ENCODE measurements at places on chromosomes 7 and 10. TPM values are rescaled to one million over a fixed set of nuclear protein-coding genes. Genes with fewer than 3 reads are reported as not detected.

GRCh38 chr7:155741805-155742204 is 70.5 kb downstream of the SHH start:
- DNase-seq: peak; percentile 76
- H3K4me3 ChIP-seq: no peak overlapping the region
- H3K27me3 ChIP-seq: no peaks in the 10 kb centered on the region

- no peaks in the 10 kb centered on the region for H3K27me3 ChIP-seq
- no peak overlapping the region for H3K27ac ChIP-seq
- peaks cover 7% of the 10 kb centered on the region for H3K4me1 ChIP-seq
- peak; percentile 77 for DNase-seq
Observed at GRCh38 chr10:6920072-6921019, 340.3 kb upstream of the PRKCQ start.

- DNase-seq: no peak
- H3K4me1 ChIP-seq: peaks cover 8% of the 10 kb centered on the region
- H3K36me3 ChIP-seq: no peaks in the 10 kb centered on the region
Observed at GRCh38 chr7:140915935-140916555, 8.7 kb downstream of the BRAF start.

- H3K4me1 ChIP-seq: no peaks in the 10 kb centered on the region
- no peak for DNase-seq
- no peaks in the 10 kb centered on the region for H3K27me3 ChIP-seq
- no peaks in the 10 kb centered on the region for H3K36me3 ChIP-seq
Observed at GRCh38 chr7:111172564-111173257, 81.8 kb downstream of the LRRN3 start.

DNA sequence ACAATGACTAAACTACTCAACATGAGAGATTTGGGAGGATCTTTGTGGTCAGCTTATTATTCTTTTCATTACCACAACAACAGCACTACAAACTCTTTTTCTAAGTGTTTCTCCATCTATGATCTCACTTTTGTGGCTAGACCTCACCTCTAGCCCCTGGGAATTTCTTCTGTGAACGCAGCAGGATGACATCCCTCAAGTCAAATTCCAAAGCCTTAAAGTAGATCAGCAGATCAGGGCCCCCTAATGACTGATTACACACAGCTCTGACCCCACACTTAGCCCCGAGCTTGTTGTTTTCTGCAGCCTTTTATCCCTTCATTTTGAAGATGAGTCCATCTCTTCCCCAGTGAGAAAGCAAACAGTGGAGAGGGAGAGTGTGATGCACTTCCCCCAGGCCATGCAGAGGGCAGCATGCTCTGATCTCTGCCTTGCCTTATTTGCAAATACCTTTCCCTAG is 27.3 kb downstream of the TFAM start:
- H3K4me1 ChIP-seq: no peaks in the 10 kb centered on the region
- DNase-seq: no peak
- no peaks in the 10 kb centered on the region for H3K36me3 ChIP-seq
- no peak overlapping the region for H3K4me3 ChIP-seq
- H3K27ac ChIP-seq: no peak overlapping the region
- no peaks in the 10 kb centered on the region for H3K27me3 ChIP-seq

DNA sequence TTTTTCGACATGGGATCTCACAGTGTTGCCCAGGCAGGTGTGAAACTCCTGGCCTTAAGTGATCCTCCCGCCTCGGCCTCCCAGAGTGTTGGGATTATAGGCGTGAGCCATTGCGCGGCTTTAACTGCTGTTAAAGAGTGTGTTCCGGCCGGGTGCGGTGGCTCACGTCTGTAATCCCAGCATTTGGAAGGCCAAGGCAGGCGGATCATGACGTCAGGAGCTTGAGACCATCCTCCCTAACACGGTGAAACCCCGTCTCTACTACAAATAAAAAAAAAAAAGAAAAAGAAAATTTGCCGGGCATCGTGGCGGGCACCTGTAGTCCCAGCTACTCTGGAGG is 1.1 kb downstream of the RABGEF1 start:
- peaks cover 26% of the 10 kb centered on the region for H3K4me1 ChIP-seq
- H3K27ac ChIP-seq: peak overlapping the region; percentile 98
- H3K36me3 ChIP-seq: no peaks in the 10 kb centered on the region
- peak overlapping the region; percentile 100 for H3K4me3 ChIP-seq
- peak; percentile 35 for DNase-seq

GRCh38 chr10:131638049-131638879 is 262.5 kb upstream of the PPP2R2D start:
- no peaks in the 10 kb centered on the region for H3K27me3 ChIP-seq
- no peak for DNase-seq
- H3K36me3 ChIP-seq: no peaks in the 10 kb centered on the region
- no peaks in the 10 kb centered on the region for H3K4me1 ChIP-seq
- no peak overlapping the region for H3K27ac ChIP-seq
- H3K4me3 ChIP-seq: no peak overlapping the region

GRCh38 chr10:12628964-12629766 is 279.8 kb downstream of the CAMK1D start:
- H3K27ac ChIP-seq: peak overlapping the region; percentile 80
- H3K36me3 ChIP-seq: no peaks in the 10 kb centered on the region
- H3K4me3 ChIP-seq: no peak overlapping the region
- DNase-seq: peak; percentile 51

DNA sequence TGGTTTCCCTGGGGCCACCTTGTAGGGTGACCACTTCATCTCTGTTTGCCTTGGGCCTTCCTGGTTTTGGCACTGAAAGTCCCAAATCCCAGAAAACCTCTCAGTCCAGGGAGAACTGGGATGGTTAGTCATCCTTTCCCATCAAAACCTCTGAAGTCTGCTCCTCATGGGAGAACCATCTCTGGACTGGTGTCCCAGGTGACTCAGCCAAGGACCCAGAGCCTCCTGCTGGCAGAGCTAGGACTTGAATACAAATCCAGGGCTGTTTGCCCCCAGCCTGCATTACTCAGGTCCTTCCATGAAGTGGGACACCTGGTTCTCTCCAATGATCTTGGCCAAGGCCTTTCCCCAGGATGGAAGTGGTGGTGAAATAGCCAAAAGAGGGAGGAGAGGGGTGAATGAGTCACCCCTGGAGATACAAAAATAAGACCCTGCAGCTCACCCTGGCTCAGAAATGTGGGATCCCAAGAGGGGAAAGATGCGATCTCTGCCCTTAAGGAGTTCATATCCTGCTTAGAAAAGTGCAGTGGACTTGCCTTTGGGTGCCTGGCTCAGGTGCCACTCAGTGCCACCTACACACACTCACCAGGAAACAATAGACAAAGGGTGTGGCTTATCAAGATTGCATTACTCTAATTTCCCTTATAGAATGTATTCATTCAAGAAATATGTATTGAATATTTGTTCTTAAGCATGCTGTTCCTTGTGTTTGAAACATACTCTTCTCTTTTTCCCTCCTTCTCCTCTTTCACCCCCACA is 22.0 kb downstream of the ADRA2A start:
- H3K4me3 ChIP-seq: no peak overlapping the region
- H3K4me1 ChIP-seq: peaks cover 26% of the 10 kb centered on the region
- H3K27ac ChIP-seq: no peak overlapping the region
- peak; percentile 31 for DNase-seq
- no peaks in the 10 kb centered on the region for H3K36me3 ChIP-seq
- H3K27me3 ChIP-seq: no peaks in the 10 kb centered on the region

DNA sequence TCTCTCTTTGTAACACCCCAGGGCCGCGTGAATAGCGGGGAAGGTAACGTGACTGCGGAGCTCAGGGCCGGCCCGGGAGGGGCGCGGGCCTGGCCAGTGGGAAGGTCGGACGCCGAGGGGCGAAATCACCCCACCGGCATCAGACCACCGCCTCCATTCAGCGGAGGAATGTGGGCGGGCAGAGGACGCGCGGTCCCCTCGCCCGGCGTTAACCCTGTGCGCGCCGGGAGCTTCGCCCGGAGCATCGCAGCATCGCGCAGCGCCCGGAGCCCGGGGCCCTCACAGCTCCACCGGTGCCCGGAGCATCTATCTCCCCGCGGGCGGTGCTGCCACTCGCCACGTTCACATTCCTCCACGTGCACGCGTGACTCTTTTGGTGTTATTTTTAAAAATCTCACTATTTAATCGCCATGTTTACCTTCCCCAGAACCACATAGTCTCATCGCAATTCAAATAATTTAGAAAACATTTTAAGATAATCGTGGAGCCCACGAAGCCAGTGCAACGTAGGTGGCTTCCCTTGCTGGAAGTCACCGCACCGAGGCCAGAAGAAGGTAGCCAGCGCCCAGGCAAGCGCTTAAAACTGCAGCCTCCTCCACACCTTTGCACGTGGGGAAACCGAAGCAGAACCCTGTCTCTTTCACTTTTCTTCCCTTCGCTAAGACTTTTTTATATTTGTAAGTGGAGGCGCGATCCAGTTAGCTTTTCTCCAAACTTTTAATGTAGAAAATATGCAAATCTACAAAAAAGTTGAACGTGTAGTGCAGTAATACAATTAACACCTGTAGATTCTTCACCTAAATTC is 21.8 kb downstream of the FGFBP3 start:
- H3K4me3 ChIP-seq: peak overlapping the region; percentile 49
- peaks cover 9% of the 10 kb centered on the region for H3K4me1 ChIP-seq
- no peaks in the 10 kb centered on the region for H3K36me3 ChIP-seq

GRCh38 chr7:31724696-31725095 is 37.7 kb downstream of the PPP1R17 start:
- H3K4me1 ChIP-seq: no peaks in the 10 kb centered on the region
- no peak for DNase-seq

DNA sequence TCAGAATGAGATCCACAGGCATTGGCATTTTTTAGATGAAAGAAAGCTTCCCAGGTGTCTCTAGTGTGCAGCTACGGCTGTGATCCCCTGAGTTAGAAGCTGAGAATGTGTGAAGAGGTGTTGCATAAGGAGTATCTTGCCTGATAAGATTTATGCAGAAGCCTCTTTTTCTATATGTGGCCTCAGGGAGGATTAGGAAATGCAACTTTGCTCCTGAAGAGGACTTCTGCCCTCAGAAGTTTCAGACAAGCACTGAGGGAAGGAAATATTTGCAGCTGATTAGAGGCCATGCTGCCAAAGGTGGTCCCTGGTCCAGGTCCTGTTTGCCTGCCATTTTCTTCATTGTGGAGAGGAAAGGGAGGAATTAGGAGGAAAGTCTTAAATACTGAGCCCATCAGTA is 551.8 kb downstream of the PHTF2 start:
- no peaks in the 10 kb centered on the region for H3K27me3 ChIP-seq
- H3K4me3 ChIP-seq: no peak overlapping the region
- no peak for DNase-seq
- no peaks in the 10 kb centered on the region for H3K36me3 ChIP-seq
- no peak overlapping the region for H3K27ac ChIP-seq
- H3K4me1 ChIP-seq: no peaks in the 10 kb centered on the region

The PPP1R3C gene
- 2.4 TPM for total RNA-seq

The NPTX2 gene
- 11.5 TPM for total RNA-seq

The FAM237B gene
- not detected for total RNA-seq

The NUPR2 gene
- 2.4 TPM for total RNA-seq

The ADCYAP1R1 gene
- 7.4 TPM for total RNA-seq

Data from transverse colon (tissue), 4 donors.